ENCODE measurements at places on chromosomes 12 and 14. TPM values are rescaled to one million over a fixed set of nuclear protein-coding genes. Genes with fewer than 3 reads are reported as not detected.

Gene ALDH1L2
- 0.13 TPM for total RNA-seq

Gene ARHGDIB
- 69.4 TPM for total RNA-seq

Gene CEBPE
- total RNA-seq = not detected

Gene HCAR1
- total RNA-seq = 0.13 TPM

Gene ACOT6
- not detected for total RNA-seq

Gene CLEC1B
- not detected for total RNA-seq

Gene LRP1-AS
- not detected for total RNA-seq

Gene KCNA5
- not detected for total RNA-seq

Gene CIROP
- not detected for total RNA-seq

Gene AQP5
- total RNA-seq = under 0.01 TPM

Gene PHETA1
- 5.6 TPM for total RNA-seq

Gene SLC2A14
- total RNA-seq = under 0.01 TPM
